ENCODE measurements at places on chromosomes 2 and 18.

- DNase-seq = no peak
Observed at GRCh38 chr2:8999102-8999446, 4.4 kb downstream of the MBOAT2 start.

- no peak for DNase-seq
Observed at GRCh38 chr2:20071397-20072383, 20.3 kb upstream of the LAPTM4A start.

DNA sequence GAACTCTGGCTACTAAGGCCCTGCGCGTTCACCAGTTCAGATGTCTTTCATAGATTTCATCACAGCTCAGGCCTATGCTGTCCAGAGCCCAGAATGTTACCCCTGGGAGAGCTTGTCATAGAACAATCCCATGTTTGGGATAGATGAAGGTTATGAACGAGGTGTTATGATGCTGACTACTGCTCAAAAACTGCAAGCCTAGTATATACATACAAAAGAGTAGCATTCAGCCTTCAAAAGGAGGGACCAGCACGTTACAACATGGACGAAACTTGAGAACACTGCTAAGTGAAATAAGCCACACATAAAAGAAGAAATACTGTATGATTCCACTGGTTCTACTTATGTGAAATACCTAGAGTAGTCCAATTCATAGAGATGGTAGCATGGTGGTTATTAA, 401.9 kb downstream of the NBAS start:
- no peak for DNase-seq

GRCh38 chr2:169080250-169081069, 11.1 kb downstream of the DHRS9 start:
- DNase-seq = no peak

- no peak for DNase-seq
Observed at GRCh38 chr2:163649080-163649479, 86.7 kb downstream of the FIGN start.

- no peak for DNase-seq
Observed at GRCh38 chr2:139217641-139218040, 437.5 kb upstream of the NXPH2 start.

DNA sequence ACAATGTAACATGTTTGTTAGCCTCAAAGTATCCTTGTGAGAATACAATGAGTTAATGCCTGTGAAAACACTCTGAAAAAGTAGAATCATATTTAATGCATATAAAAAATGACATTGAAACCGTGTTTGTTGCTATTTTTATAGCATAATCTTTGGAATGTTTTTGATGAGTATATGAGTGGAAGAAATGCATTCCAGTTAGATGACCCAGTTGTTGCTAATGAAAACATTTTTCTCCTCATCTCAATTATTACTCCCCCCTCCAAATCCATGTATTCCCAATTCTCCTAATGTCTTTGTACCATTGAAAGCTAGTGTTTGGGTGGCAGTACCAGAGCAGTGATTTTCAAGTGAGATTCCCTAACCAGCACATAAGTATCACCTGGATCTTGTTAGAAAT, 67.1 kb upstream of the DSEL start:
- no peak for DNase-seq

GRCh38 chr2:161594445-161594844, 29.8 kb upstream of the SLC4A10 start:
- no peak for DNase-seq

DNA sequence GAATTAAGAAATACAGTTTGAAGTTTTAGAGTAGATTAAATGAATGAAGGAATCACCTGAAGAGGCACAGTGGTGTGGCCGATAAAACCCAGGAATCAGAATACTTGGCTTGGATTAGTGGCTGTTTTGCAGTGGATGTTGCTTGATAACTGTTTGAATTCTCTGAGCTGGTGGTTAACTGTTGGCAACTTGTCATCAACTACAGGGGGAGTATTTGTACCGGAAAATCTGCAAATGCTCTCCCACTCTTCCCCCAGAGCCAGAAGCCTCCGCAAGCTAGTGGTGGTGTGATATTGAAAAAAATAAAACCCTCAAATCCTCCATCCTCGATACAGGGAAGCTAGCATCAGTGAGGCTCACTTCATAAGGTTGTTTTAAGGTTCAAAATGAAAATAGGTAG, 326.7 kb downstream of the DPP10 start:
- no peak for DNase-seq

- no peak for DNase-seq
Observed at GRCh38 chr2:207463433-207463832, 66.3 kb upstream of the CREB1 start.

DNA sequence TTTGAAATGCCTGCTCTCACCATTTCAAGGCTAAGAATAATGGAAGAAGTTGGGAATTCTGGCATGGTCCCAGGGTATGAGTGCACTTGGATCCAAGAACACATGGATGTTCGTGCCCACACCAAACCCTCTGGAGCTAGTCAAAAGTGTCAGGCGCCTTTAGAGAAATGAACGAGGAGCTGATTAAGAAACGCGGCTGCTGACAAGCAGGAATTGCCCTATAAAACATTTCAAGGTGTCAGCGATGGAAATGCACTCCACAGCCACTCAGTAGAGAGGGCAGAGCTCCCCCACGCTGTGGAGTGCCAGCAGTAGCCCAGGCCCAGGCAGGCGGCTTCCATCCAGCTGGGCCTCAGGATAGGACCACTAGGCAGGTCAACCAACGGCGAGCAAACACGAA, 213.7 kb downstream of the TTC32 start:
- DNase-seq = no peak

GRCh38 chr2:39514825-39515224, 77.7 kb upstream of the MAP4K3 start:
- no peak for DNase-seq

GRCh38 chr18:13804305-13804704, 19.6 kb upstream of the MC5R start:
- no peak for DNase-seq

GRCh38 chr2:237219826-237220225, 134.1 kb downstream of the COPS8 start:
- DNase-seq = no peak

GRCh38 chr2:11146076-11146475, 9.2 kb upstream of the SLC66A3 start:
- DNase-seq = no peak

- DNase-seq = no peak
Observed at GRCh38 chr18:54396760-54397159, 39.1 kb downstream of the C18orf54 start.

DNA sequence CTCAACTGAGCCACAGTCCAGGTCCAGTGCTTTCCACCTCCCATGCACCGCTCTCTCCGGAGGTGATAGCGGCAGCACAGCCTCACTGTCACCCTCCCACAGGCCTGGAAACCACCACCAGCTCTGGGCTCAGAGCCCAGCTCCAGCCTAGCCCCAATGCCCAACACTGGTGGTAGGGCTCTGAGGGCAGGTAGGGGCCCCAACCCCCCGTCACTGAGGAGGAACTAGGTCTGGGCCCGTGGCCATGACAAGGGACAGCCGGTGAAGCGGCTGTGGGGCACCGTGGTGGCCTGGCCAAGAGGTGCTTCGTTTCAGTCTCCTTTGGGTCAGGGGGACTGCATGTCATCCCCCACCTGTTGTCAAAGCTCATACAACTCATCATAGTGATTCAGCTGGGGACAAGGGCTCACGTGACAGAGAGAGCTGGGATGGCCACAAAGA, 5.5 kb upstream of the TMEM214 start:
- no peak for DNase-seq

- no peak for DNase-seq
Observed at GRCh38 chr2:240783819-240784621, 36.0 kb downstream of the KIF1A start.

DNA sequence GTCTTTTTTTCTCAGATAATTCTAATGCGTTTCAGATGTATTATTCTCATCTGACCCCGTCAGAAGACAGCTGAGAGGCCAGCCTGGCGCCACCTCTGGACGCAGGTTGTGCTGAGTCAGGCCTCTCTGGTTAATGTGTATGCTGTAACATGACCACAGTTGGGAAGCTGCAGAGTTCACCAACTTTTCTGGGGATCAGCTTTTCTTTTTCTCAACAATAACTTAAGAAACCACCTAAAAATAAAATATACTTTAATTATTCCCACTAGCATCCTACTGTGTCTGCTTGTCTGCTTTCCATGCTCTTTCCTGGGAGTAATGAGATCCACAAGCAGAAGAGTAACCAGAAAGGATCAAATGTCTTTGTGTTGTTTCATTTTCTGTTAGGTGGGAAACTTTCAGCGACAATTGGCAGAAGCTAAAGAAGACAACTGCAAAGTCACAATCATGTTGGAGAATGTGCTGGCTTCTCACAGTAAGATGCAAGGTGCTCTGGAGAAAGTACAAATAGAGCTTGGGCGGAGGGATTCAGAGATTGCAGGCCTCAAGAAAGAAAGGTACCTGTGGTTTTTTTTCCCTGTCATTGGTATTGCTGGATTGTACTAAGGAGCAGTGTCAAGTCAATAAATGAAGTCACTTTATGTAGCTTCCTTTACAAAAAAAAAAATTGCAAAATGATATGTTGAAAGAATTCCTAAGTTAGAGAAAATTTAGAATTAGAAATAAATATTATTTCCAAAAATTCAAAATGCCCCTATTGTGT, 79.8 kb downstream of the CCDC150 start:
- DNase-seq = no peak

DNA sequence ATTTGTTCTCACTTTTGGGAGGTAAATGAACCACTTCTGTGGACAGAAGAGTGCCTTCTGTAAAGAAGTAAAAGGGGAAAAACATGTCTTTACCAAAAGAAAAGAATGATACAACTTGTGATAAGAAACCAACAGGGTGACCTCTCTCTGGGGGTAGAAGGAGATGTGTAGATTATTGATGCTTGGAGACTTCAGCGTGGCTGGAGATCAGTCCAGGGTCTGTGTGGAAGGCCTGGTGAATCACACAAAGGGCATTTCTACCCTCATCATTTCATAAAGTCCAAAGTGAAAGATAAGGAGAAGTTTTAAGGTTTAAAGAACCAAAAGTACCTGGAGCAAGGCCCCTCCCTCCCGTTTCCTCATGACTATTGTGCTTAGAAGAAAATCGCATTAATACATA, 142.5 kb downstream of the NCK2 start:
- no peak for DNase-seq

GRCh38 chr2:207681431-207681830, 30.0 kb upstream of the CCNYL1 start:
- DNase-seq = no peak

DNA sequence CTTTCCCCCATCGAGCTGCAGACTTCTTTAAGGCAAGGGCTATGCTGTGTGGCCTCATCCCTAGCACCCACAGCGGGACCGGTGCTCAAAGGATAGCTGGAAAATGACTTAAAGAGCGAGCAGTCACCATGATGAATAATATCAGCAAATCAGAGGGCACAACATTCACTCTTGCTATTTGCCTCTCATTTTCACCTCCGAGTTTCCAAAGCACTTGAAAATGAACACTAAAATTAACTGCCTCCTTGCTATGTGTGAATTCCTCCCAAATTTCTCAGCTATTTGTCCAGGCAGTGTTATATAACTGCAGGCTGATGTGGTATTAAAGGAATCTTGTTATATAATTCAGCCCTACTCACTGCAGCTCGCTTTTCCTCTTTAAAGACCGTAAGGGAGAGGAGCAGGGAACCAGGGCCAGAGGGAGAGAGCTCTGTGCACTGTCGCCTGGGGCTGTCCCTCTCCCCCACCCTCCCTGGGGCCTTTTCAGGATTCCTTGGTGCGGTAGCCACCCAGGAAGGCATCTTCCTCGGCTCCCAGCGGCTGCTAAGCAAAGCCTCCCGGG, 1.4 kb downstream of the CYS1 start:
- DNase-seq = no peak

DNA sequence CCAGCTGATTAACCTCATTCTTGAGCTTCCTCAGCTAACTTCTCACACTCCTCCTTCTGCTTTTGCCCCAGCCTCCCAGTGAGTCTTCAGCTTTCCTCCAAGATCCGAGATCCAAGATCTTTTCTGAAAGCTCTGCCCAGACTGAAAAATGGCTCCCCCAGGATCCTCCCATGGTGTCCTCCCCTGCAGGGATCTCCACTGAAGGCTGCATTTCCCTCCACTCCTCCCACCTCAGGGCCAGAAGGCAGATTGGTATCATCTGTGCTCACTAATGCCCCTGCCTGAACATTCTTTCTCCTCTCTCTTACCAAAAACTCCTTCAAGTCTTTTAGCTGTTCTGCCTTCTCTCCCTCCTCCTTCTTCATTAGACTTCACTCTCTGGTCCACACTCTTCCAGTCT, 6.1 kb upstream of the FOXI3 start:
- DNase-seq = no peak

All from activated T-helper 1 cell treated with Interleukin-2 at 50 U/mL for 16 hours (primary cell).